ENCODE measurements at places on chromosomes 11 and 22.

- no peak for DNase-seq
Measured at GRCh38 chr22:49238181-49239141, 589.2 kb downstream of the BRD1 start.

- DNase-seq = no peak
Measured at GRCh38 chr22:22858559-22858937, 29.1 kb upstream of the IGLL5 start.

DNA sequence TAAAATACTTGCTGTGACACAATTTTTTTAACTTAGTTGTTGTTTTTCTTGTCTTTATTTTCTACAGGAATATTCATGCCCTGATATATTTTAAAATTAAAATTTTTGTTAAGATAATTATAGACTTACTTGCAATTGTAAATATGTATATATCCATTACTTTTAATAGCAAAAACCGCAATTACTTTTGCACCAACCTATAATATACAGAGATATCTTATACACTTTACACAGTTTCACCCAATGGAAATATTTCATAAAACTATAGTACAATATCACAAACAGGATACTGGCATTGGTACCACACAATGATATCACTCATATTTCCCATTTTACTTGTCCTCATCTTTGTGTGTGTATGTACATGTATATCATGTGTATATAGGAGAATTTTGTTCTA lies 188.8 kb downstream of the DLG2 start:
- no peak for DNase-seq

DNA sequence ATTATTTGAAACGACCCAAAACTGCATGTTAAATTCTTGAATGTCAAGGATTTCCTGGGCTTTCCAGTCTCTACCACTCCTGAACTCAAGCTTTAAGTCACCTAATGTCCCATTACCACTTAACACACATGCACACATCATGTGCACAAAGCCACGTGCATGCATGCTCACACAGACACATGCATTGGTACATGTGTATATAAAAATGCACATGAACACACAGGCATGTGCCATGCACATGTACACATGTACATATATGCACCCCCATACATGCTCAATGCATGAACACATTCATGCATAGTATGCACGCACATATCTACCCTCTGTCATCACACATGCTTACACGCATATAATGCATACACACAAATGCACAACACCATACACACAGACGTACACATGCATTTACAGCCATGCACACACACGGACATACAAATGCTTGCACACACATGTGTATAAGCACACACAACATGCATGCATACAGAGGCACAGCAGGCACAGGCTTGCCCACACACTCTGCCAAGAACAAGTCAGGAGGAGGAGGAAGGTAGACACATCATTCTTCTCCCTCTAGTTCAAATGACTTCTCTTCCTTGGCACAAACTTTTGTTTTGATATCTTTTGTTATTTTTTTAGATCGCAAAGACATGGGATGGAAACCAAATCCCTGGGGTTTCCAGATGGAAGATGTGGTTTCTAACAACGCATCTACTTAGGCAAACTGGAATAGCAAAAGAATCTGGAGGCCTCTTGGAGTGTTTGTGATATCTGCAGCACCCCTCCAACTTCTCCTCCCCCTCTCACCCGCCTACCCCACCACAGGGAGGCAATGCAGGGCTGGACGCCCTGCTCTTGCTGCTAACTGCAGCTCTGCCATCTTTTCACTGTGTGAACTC lies 24.6 kb downstream of the RASD2 start:
- DNase-seq = no peak

- DNase-seq = no peak
Measured at GRCh38 chr11:15194671-15195415, 80.1 kb downstream of the INSC start.

DNA sequence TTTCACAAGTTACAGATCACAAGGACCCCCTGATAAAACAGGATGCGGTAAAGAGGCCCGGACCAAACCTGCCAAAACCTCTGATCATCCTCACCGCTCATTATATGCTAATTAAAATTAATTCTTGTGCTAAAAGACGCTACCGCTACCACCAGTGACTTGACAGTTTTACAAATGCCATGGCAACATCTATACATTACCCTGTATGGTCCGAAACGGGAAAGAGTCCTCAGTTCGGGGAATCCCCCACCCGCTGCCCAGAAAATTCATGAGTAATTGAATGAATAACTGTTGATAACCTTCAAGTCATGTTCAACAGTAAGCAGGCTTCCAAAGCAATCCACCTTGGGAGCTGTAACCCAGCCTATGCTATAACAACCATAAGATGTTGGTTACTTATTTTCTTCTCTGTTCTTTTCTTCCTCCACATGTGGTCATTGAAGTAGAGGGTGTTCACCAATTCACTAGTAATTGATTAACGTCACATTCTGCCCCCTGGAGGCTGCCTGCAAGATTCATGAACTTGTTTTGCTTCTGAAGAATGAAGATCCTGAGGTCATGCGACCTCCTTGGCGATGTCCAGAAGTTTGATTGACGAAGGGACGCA lies 20.6 kb downstream of the APOBEC3H start:
- peak; percentile 56 for DNase-seq

- DNase-seq = no peak
Measured at GRCh38 chr22:43666457-43666856, 145.6 kb downstream of the EFCAB6 start.

DNA sequence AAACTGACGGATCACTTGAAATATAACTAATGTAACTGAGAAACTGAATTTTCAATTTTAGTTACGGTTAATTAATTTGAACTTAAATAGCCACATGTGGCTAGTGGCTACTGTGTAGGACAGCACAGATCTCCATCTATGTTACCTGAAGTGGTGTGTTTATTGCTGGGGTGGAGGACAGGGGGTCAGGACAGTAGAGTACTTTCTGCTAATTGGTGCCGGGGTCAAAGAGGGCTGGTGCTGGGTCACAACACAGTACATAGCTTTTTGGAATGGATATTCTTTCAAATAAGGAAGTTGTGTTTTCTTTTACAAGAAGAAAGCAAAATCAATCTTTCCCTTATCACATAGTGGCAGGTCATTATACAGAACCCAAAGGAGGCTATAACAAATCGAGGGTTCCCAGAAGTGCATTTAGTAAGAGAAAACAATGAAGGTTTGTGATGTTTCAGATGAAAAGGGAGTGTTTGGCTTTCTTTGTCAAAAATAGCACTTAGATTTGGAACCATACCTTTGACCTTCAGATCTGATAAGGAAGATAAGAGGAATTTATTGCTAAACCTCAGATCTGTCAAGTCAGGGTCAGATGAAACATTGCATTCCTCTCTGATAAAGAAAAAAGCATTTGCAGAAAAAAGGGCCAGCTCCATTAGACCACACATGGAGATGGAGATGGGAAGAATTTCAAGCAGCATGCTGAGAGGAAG lies 384.5 kb downstream of the AASDHPPT start:
- no peak for DNase-seq

DNA sequence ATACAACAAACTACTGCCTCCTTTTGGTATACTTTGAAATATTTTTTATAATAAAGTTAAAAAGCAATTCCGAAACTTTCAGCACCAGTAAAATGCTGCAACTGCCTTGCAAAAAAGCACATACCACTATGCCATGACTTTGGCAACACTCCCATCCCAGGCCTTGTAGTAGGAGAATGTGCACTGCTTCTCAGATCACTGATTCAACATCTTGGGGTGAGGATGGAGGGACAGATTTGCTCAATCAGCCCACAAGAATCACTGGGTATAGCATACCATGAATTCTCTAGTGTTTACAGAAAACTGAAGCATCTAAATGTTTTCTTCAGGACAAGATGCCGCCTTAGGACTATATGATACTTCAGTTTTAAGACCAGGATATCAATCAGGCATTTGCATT lies 14.9 kb downstream of the EIF4ENIF1 start:
- DNase-seq = no peak

- no peak for DNase-seq
Measured at GRCh38 chr11:12702999-12703453, 28.8 kb downstream of the TEAD1 start.

DNA sequence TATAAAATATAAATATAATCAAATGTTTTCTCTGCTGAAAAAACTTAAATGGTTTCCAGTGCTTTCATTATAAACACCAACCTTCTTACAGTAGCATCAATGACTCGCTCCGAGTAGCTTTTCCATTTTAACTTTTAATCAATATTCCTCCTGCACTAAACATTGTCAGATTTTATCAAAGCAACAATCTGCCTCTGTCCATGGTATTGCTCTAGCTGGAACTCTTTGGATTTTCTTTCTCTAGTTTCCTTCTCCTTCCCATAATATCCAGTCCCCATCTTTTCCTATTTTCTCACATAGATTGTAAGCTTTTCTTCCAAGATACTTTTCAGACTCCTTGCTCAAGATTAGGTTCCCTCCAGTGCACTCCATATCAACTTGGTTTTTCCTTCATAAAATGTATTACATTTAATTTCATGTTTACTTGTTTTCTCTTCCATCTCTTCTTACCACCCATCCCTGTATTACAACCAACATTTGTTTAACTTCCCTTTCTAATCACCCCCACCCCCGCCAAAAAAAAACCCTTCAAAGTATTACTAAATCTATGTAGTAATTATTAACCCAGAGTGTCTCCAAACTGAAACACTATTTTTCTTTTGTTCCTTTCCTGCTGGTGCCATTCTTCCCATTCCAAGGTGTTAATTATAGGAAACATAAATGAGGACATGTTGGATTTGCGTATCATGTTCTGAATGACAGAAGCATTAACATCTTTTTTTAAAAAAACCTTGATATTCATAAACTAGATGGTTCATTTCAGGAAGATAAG lies 716.5 kb downstream of the NELL1 start:
- DNase-seq = no peak

- DNase-seq = peak; percentile 54
Measured at GRCh38 chr11:112555491-112556364, 295.1 kb upstream of the PLET1 start.

GRCh38 chr11:112231952-112232351 lies 5.7 kb downstream of the PTS start:
- no peak for DNase-seq
